T-helper 17 cell (primary cell): ENCODE measurements at places on chromosomes 5 and 9. TPM values are rescaled to one million over a fixed set of nuclear protein-coding genes. Genes with fewer than 3 reads are reported as not detected.

Gene SLC45A2
- not detected for total RNA-seq

Gene EPB41L4B
- total RNA-seq: not detected

Gene ANKRD31
- 0.37 TPM for total RNA-seq

Gene SSNA1
- total RNA-seq: 48.3 TPM

Gene PCDHA13
- total RNA-seq: not detected

Gene ZNF883
- total RNA-seq: not detected

Gene HMMR
- total RNA-seq: 0.45 TPM

Gene IL5
- total RNA-seq: not detected

DNA sequence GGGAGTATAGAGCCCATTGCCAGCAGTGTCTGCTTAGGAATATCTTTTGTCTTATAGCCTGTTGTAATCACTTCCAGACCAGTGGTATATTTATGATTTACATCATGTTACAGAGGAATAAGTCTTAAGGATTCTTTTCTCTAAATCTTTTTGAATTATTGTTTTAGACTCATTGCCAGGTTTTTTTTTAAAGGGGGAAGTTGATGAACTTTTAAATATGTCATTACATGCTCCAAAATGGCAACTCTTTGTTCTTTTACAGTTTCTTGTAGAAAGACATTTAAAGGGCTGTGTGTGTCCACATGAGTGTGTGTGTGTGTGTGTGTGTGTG is 59.4 kb upstream of the NFIB start:
- H3K4me1 ChIP-seq: no peaks in the 10 kb centered on the region
- H3K27me3 ChIP-seq: peaks cover 21% of the 10 kb centered on the region

DNA sequence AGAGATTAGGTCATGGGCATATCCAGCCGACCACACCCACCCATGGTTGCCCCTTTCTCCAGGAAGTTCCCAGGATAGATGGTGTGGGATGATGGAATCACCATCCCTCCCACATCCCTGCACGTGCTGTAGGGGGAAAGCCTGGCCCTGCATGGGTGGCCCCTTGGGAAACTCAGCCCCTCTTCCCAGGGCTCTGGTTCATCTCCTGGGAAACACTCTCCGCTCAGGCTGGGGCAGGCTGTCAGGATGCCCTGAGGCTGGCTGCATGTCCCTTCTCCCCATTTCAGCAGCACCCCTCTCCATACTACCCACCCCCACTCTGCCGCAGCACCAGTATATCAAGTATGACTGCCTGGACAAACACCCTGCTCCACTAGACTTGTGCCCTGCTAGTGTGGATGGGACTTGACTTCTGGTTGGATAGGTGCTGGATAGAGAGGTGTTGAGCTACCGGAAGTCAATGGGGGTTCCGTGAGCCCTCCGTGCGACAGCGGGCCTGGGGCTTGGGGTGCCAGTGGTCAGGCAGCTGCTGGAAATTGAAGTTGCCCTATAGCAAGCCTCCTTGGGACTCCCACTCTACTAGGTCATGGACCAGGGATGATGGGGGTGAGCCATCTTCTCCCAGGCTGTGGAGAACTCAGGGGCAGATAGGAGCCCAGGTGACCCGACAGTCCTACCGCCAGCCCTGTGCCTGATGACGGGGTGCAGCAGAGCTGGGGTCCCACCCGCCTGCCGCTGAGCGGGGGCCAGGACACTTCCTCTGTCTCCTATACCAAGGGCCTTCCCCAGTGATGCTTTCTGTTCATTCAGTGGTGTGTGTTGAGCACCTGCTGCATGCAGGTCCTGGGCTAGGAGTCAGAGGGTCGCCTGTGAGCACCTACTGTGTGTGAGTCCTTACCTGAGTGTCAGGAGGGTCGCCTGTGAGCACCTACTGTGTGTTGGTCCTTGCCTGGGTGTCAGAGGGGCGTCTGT is 69.4 kb upstream of the COL5A1 start:
- no peak overlapping the region for H3K4me3 ChIP-seq
- H3K27me3 ChIP-seq: peaks cover 3% of the 10 kb centered on the region
- peaks cover under 1% of the 10 kb centered on the region for H3K36me3 ChIP-seq
- DNase-seq: no peak
- peak overlapping the region; percentile 34 for H3K27ac ChIP-seq

- no peak overlapping the region for H3K27ac ChIP-seq
- no peaks in the 10 kb centered on the region for H3K36me3 ChIP-seq
- H3K27me3 ChIP-seq: no peaks in the 10 kb centered on the region
- no peak for DNase-seq
- H3K4me1 ChIP-seq: no peaks in the 10 kb centered on the region
Observed at GRCh38 chr5:92002721-92003274, 619.7 kb upstream of the ARRDC3 start.

DNA sequence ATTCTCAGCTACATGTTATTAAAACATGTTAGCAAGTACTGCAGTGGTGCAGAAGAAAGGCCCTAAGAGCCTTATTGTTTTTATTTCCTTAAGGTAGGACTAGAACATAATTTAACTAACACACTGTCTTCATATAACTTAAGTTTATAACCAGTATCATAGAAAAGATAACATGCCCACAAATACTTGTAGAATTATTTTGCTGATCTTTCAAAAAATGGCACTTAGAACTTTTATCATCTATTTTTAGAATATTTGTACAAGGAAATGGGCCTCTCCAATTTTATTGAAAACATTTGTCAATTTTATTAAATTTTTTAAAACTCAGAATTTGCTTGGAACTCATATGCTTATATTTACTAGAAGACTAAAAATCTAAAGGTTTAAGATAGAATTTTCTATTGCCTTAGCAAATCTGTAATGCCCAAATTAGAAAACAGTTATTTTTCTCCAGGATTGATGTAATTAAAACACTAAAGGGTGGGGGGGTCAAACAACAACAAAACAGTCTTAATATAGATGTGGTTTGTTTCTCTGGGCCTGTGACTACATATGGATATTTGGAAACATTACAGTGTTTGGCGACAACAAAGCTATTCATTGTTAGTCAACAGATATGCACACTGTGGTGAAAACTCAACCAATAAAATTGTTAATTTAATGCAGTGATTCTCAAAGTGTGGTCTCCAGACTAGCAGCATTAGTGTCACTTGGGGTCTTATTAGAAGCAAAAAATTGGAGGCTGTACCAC is 360.4 kb downstream of the PDE4D start:
- H3K27me3 ChIP-seq: no peaks in the 10 kb centered on the region
- no peak for DNase-seq
- no peaks in the 10 kb centered on the region for H3K4me1 ChIP-seq
- no peak overlapping the region for H3K27ac ChIP-seq

GRCh38 chr9:118273048-118273447 is 568.8 kb downstream of the TLR4 start:
- no peak for DNase-seq
- H3K4me3 ChIP-seq: no peak overlapping the region
- no peaks in the 10 kb centered on the region for H3K4me1 ChIP-seq
- H3K27ac ChIP-seq: no peak overlapping the region

- peak overlapping the region; percentile 14 for H3K27ac ChIP-seq
- H3K4me1 ChIP-seq: peaks cover 25% of the 10 kb centered on the region
- H3K27me3 ChIP-seq: no peaks in the 10 kb centered on the region
- no peak for DNase-seq
Observed at GRCh38 chr9:21817176-21817575, 14.7 kb downstream of the MTAP start.

GRCh38 chr5:135998889-135999288 is 29.9 kb upstream of the TGFBI start:
- no peaks in the 10 kb centered on the region for H3K4me1 ChIP-seq
- peaks cover 30% of the 10 kb centered on the region for H3K27me3 ChIP-seq
- peaks cover 5% of the 10 kb centered on the region for H3K36me3 ChIP-seq
- DNase-seq: no peak
- no peak overlapping the region for H3K27ac ChIP-seq

DNA sequence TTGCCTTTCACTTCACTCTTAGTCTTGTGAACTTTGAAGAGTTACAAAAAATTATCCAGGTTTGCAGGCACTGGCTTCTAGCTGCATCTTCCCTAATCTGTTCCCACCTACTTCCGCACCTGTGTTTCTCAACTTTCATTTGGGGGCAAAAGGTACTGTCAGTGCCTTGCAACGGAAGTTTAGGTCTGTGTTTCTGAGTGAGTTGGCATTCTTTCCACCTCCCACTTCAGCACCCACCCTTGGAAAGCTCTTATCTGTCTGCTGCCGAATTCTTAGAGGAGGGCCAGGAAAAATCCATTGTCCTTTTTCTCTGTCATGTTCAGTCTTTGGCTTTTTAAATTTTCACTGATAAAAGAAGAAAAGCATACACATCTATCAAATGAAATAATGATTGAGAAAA is 89.7 kb upstream of the RASGRF2 start:
- DNase-seq: no peak
- no peaks in the 10 kb centered on the region for H3K4me1 ChIP-seq
- H3K27ac ChIP-seq: no peak overlapping the region

- H3K27me3 ChIP-seq: no peaks in the 10 kb centered on the region
- no peaks in the 10 kb centered on the region for H3K36me3 ChIP-seq
- DNase-seq: no peak
- no peak overlapping the region for H3K27ac ChIP-seq
Observed at GRCh38 chr5:8740595-8740994, 805.3 kb downstream of the SEMA5A start.

DNA sequence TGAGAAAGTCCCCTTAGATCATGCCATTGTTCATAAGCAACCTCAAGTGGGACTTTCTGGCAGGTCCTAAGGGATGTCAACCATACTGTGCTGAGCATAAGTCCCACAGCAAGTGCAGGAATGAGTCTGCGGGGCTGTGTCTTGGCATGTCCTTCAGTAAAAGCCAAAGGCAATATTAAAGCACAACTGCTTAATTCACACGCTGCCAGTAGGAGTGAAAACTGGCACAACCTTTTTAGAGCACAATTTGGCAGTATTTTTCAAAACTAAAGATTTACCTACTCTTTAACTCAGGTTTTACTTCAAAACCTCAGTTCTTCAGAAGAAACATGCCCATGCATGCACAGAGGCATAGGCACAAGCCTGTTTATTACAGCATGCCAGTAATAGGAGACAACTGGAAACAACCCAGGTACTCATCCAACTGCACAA is 24.4 kb upstream of the SMAD5 start:
- H3K4me3 ChIP-seq: no peak overlapping the region
- H3K27me3 ChIP-seq: peaks cover 27% of the 10 kb centered on the region
- no peak for DNase-seq
- peaks cover 2% of the 10 kb centered on the region for H3K4me1 ChIP-seq

DNA sequence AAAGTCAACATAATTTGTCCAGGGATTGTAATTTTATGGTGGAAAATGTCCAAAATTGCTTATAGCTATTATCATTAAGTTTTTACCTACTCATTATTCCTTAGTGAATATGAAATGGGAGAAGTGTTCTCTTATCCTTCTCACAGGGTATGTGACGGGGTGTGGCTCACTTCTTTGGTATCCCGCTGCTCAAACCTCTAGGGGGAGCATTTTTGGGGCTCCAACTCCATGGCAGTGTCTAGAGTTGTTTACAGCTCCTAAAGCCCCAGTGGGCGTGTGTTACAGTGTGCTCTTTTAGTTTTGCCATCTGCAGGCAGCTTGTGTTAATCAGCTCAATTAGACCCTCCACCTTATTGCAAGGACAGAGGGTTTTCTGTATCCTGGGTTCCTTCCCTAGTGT is 89.4 kb downstream of the CDKN2A start:
- DNase-seq: no peak
- H3K4me1 ChIP-seq: no peaks in the 10 kb centered on the region
- no peak overlapping the region for H3K4me3 ChIP-seq

GRCh38 chr9:125529107-125529506 is 177.9 kb downstream of the MAPKAP1 start:
- H3K4me1 ChIP-seq: peaks cover 19% of the 10 kb centered on the region
- no peak for DNase-seq
- peak overlapping the region; percentile 66 for H3K27ac ChIP-seq
- H3K4me3 ChIP-seq: no peak overlapping the region
- H3K36me3 ChIP-seq: peaks cover 2% of the 10 kb centered on the region

DNA sequence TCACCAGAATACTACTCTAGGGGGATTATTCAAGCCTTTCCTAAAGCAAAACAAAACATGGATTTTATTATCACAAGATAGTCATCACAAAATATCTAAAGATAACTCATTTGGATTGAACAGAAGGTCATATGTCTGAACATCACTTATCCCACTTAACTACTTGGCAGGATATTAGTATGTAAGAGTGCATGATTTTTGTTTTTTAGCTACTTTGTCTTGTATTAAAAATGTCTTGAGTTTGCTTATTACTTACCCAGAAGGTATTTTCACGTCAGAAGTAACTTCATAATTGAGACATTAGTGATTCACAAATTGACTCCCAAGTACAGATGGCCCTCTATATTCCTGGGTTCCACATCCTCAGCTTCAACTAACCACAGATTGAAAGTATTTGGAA is 113.8 kb downstream of the TLE4 start:
- DNase-seq: no peak
- no peak overlapping the region for H3K27ac ChIP-seq
- peaks cover 21% of the 10 kb centered on the region for H3K4me1 ChIP-seq
- H3K27me3 ChIP-seq: no peaks in the 10 kb centered on the region

GRCh38 chr9:84387821-84388220 is 47.3 kb upstream of the SLC28A3 start:
- DNase-seq: no peak
- H3K4me1 ChIP-seq: no peaks in the 10 kb centered on the region
- H3K36me3 ChIP-seq: no peaks in the 10 kb centered on the region
- H3K27me3 ChIP-seq: peaks cover 32% of the 10 kb centered on the region
- H3K27ac ChIP-seq: no peak overlapping the region
- H3K4me3 ChIP-seq: no peak overlapping the region

GRCh38 chr5:133696006-133696584 is 83.8 kb upstream of the FSTL4 start:
- no peak for DNase-seq
- H3K36me3 ChIP-seq: no peaks in the 10 kb centered on the region
- no peak overlapping the region for H3K27ac ChIP-seq
- peaks cover 47% of the 10 kb centered on the region for H3K27me3 ChIP-seq
- H3K4me1 ChIP-seq: peaks cover 4% of the 10 kb centered on the region

DNA sequence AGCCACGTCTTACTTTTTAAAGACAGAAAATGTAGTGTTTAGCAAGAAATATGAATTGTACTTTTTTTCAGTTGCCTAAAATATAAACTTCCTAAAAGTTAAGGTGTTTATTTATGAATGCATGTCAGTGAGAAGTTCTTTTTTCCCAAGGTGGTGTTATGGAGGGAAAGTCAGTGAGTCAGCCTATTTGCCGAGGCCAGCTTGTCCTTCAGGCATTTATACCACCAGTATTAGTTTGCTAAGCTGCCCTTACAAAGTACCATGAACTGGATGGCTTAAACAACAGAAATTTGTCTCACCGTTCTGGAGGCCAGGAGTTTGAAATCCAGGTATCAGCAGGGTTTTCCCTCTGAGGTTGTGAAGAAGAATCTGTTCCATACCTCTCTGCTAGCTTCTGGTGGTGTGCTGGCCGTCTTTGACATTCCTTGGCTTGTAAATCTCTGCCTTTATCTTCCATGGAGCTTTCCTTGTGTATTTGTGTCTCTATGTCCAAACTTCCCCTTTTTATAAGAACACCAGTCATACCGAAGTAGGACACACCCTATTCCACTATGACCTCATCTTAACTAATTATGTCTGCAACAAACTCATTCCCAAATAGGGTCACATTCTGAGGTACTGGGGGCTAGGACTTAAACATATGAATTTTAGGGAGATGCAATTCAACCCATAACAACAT is 38.4 kb downstream of the PRKACG start:
- peaks cover 7% of the 10 kb centered on the region for H3K27me3 ChIP-seq
- no peak for DNase-seq
- peaks cover 2% of the 10 kb centered on the region for H3K36me3 ChIP-seq
- peaks cover 10% of the 10 kb centered on the region for H3K4me1 ChIP-seq

- H3K4me3 ChIP-seq: no peak overlapping the region
- no peak overlapping the region for H3K27ac ChIP-seq
- DNase-seq: no peak
- H3K4me1 ChIP-seq: peaks cover 5% of the 10 kb centered on the region
- peaks cover 58% of the 10 kb centered on the region for H3K27me3 ChIP-seq
Observed at GRCh38 chr5:138605254-138605972, 30.2 kb upstream of the HSPA9 start.
